Motor neuron (in vitro differentiated cells): ENCODE measurements at places on chromosomes 13 and 19.
A peak's percentile ranks its signal among the peaks of the same experiment; 100 is the strongest.

- ATAC-seq = no peak
Observed at GRCh38 chr13:50991579-50992521, 82.3 kb downstream of the RNASEH2B start.

GRCh38 chr13:47545201-47546024, 455.7 kb downstream of the SUCLA2 start:
- ATAC-seq = no peak

GRCh38 chr13:60165391-60166099, 1.8 kb upstream of the DIAPH3 start:
- ATAC-seq = no peak

- no peak for ATAC-seq
Observed at GRCh38 chr19:32032561-32032960, 312.8 kb upstream of the ZNF507 start.

DNA sequence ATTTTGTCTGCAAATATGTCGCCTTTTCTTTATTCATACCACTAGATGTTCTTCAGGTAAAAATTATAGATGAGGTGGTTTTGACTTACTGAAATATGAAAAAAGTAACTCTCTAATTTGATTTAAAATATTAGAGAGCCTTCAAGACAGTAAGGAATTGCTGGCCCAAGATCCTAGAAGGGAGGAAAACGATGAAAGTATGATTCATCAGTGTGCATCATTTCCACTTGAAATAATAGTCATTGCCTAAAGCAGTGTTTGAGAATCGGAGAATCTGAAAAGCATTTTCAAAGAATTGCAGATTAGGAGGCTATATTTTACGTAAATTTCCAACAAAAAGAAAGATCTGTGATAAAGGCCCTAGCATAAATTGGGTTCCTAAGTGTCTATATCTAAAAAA, 1707.9 kb upstream of the PRR20A start:
- no peak for ATAC-seq

DNA sequence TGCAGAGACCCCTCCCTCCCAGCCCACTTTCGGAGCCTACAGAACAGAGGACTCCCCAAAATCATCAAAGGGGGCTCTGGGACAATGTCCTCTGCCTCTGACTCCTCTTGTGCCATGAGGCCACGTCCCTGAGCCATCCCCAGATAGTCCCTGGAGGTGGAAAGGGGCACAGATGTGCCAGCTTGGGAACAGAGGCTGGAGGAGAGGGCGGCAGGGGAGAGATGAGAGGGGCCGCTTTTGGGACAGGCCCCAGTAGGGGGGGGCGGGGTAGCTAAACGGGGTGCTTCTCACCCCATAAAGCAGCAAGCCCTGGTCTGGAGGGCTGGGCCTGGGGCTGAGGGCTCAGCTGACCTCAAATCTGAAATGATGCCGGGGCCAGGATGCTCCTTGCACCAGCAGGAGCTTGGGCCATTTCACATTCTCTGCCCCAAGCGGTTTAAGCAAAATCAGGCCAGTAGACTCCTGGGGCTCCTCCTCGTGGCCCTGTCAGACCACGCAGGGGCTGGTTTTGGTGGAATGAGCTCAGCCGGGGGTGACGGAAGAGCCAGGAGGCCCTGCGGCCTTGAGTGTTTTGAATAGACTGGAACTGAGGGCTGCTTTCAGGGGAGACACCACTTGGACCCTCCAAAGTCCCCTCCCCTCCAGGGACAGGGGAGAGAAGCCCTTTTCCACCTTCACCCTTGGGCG, 27.1 kb downstream of the ONECUT3 start:
- peak; percentile 57 for ATAC-seq

GRCh38 chr13:34926508-34926907, 15.6 kb upstream of the NBEA start:
- ATAC-seq = no peak

- peak; percentile 74 for ATAC-seq
Observed at GRCh38 chr19:9917321-9917720, 19.0 kb downstream of the OLFM2 start.

DNA sequence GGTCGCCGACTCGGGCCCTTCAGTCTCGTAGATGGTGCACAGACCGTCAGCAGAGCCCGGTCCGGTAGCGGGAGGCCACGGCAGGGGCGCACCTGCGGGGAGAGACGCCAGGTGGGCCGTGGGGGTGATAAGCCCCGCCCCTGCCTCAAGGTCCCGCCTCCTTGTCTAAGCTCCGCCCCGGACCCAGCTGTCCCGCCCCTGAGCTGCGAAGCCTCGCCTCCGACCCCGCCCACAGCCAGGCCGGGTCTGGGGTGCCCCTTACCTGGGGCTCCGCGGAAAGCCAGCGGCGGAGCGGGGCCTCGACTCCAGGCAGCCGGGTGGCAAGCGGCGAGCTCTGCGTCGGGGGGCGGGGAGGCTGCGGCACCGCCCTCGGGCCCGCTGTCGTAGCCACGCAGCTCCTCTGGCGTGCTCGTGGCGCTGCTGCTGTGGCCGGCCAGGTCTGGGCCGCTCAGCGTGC, 4.7 kb downstream of the PRR36 start:
- ATAC-seq = peak; percentile 32

- ATAC-seq = no peak
Observed at GRCh38 chr19:55441319-55441691, 1.8 kb downstream of the SHISA7 start.

GRCh38 chr13:59771272-59771671, 392.5 kb downstream of the DIAPH3 start:
- no peak for ATAC-seq

GRCh38 chr13:54592201-54592600, 1563.6 kb downstream of the OLFM4 start:
- ATAC-seq = no peak

DNA sequence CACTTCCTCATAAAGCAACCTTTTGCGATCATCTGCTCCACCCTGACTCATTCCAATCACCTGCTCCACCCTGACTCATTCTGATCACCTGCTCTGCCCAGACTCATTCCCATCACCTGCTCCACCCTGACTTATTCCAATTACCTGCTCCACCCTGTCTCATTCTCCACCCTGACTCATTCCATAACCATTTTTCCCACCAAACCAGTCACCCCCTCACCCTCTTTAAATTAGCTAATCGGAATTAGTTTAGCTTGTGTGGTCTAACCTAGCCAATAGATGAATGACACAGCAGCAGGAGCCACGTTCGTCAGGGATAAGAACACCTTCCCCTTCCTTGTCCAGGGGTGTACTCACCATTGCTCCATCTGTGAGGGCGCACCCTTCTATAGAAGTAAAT, 134.0 kb downstream of the COG6 start:
- ATAC-seq = no peak

DNA sequence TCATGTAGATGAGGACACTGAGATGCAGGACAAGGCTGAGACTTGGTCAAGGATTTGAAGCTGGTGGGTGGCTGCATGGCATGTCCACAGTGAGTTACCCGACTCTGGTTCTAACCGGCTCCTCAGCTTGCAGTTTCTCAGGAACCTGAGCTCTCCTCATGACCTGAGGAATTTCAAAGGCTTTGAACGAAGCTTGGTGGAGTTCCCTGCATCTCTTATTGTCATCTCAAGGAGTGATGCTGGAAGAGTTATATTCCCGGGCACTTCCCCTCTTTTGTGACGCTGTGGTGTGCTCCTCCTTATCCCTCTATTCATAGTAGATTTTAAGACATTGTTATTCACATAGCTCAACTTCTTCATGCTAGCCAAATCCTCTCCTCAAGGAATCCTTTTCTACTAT, 500.1 kb upstream of the HTR2A start:
- ATAC-seq = no peak

DNA sequence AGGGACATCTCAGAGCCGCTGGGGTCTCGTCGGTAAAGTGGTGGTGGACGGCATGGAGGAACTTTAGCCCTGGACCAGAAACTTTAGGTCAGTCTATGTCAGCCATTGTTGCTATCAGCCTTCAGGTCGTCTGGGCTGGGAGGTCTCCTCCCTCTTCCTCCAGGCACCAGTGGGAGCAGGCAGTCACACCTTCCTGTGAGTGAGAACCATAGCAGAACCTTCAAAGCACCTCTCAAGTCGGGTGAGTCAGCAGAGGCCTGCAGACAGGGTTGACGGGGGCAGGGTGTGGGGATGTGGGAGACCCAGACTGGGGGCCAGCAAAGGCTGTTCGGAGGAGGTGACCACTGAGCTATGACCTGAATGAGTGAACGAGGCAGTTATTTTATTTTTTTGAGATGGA, 15.4 kb upstream of the SBNO2 start:
- no peak for ATAC-seq

GRCh38 chr13:75071796-75072195, 410.2 kb downstream of the TBC1D4 start:
- ATAC-seq = no peak

- ATAC-seq = peak; percentile 55
Observed at GRCh38 chr19:49929121-49929610, at the start of the genes ATF5 and NUP62. Gene ATF5, plus strand, starts transcription at chr19:49929205. Its CDS starts 1,646 bp downstream, at chr19:49930851. Gene NUP62, minus strand, starts transcription at chr19:49929504. Its CDS starts 19,697 bp downstream, at chr19:49909807.

DNA sequence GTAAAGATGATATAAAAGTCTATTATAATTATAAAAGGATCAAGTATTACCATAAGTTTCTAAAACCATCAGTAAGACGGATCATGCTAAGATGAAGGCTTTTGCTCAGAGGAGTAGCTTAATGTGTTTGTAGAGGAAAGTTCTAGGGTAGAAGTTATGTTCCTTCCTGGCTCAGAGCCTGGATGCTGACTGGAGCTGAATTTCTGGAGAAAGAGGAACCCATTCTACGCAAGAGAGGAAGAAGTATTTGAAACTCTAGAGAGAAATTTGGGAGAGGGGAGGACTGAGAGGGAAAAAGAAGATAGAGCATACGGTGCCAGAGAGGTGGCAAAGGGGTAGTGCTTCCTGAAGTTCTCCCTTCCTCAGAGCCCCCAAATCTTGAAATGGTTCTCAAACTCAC, 51.4 kb upstream of the SGCG start:
- ATAC-seq = no peak

DNA sequence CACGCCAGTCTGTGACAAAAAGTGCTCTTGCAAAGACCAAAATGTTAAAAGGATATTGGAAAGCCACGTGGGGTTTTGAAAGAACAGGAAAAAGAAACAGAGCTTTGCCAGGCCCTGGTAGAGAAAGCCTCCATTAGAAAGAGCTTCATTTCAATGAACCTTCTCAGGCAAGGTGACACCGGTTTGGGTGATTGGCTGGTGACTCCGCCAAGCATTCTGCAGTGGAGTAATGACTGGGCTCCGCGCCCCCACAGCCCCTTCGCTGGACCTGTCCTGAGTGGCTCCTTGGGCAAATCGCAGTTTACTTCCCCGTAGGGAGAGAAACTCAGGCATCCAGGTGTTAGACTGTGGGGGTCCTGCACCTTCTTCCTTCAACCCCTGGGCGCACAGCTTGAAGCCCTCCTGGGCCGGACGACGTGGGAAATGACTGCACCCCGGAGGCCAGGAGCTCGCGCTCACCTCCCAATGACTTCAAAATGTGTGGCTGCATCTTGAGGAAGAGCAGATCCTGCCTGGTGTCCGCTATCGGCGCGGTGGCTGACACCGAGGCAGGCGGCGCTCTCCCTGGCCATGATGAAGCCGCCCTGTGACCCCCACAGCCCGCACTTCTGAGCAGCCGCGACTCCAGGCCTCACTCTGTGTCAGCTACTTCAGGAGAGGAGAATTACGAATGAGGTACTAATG, 444.6 kb upstream of the SGCG start:
- ATAC-seq = no peak

GRCh38 chr13:32125221-32125689, 93.7 kb downstream of the FRY start:
- peak; percentile 74 for ATAC-seq

DNA sequence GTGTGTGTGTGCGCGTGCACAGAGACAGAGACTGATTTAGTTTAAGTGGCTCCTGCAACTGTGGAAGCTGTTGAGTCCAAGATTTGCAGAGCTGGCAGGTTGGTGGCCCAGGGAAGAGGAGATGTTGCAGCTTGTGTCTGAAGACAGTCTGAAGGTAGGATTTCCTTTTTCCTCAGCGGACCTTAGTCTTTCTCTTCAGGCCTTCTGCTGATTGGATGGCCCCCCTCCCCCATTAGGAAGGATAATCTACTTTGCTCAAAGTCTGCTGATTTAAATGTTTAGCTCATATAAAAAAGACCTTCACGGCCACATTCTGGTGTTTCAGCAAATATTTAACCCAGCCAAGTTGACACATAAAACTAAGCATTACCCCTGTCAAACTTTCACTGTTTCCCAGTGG, 84.3 kb downstream of the SLC15A1 start:
- ATAC-seq = no peak

DNA sequence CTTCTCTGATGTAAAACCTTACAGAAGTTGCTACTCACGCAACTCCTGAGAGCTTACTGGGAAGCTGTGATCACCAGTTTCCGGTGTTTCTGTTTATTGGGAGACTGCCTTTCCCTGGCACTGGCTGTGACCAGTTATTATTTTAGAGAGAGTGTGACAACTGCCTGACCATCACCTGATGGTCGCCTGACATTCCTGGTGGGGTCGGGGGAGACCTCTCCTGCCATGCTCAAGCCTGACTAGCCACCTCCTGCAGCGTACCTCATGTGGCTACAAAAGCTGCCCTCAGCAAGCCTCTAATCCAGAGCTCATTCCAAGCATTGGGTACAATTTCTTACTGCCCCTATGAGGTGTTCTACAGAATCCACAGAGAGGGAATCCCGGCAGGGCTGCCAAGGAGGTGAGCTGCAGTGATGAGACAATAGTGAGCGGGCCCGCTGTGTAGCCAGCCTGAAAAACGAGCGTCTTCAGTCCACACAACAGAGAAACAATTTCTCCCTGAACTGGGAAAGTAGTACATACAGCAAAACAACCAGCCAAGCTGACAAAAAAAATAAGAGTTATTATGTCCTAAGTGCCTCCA, 28.7 kb downstream of the GJA3 start:
- no peak for ATAC-seq

DNA sequence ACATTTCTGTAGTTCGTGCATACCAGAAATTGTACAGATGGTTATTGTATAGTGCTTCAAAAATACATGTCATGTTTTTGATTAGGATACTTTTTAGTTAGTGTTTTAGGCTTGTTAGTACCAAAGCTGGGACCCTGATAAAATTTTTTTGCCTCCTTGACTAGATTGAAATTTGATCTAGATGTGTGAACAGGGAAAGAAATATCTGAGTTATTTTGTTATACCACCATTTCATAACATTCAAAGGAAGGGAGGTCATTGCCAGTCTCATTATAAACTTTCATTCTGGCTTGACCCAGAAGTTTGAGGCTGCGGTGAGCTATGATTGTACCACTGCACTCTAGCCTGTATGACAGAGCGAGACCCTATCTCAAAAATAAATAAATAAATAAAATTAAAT, 9.0 kb downstream of the LMO7 start:
- no peak for ATAC-seq

DNA sequence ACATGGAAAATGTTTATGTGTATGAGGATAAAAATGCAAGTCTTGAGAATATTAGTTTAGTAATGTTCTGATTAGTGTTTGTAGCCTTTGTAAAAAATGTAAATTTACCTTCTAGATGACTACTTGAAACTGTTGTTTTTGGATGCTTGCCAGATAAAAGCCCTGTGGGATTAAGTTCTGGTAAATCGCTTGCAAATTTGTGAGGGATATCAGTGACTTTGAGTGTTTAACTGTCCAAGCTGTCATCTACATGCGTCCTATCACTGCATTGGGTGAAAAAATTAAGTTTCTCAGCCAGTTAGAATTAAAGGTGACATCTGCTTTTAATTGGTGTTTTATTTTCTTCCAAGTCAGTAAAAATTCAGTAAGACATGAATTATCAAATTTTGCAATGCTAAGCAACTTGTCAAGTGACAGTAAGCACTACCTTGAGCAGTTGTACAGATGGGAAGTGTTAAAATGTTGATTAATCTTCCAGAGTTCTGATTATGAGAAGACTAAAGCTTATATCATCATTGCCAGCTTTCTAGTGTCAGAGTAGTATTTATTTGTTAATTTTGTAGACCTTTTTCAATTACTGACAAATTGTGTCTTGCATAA, 88.0 kb downstream of the PCCA start:
- ATAC-seq = no peak

- ATAC-seq = no peak
Observed at GRCh38 chr19:51257471-51257870, 6.6 kb downstream of the SIGLECL1 start.

GRCh38 chr13:48892053-48892687, 83.5 kb upstream of the FNDC3A start:
- peak; percentile 51 for ATAC-seq
